ENCODE measurements at places on chromosomes 5 and 9.
A peak's percentile ranks its signal among the peaks of the same experiment; 100 is the strongest.

- H3K27me3 ChIP-seq, result peaks cover 18% of the 10 kb centered on the region
- DNase-seq, result no peak
- no peaks in the 10 kb centered on the region for H3K4me1 ChIP-seq
- H3K36me3 ChIP-seq, result no peaks in the 10 kb centered on the region
These were observed 600 bp downstream of the ENC1 start for GRCh38 chr5:74639807-74640449.

GRCh38 chr5:99005506-99005905, 76.7 kb upstream of the CHD1 start:
- no peak overlapping the region for H3K4me3 ChIP-seq
- no peak overlapping the region for H3K27ac ChIP-seq
- no peaks in the 10 kb centered on the region for H3K36me3 ChIP-seq
- no peaks in the 10 kb centered on the region for H3K27me3 ChIP-seq
- DNase-seq, result no peak

- no peak for DNase-seq
- H3K4me3 ChIP-seq, result no peak overlapping the region
- H3K27ac ChIP-seq, result no peak overlapping the region
- no peaks in the 10 kb centered on the region for H3K27me3 ChIP-seq
- H3K36me3 ChIP-seq, result no peaks in the 10 kb centered on the region
These were observed 74.8 kb upstream of the TGFBR1 start for GRCh38 chr9:99030092-99030511.

DNA sequence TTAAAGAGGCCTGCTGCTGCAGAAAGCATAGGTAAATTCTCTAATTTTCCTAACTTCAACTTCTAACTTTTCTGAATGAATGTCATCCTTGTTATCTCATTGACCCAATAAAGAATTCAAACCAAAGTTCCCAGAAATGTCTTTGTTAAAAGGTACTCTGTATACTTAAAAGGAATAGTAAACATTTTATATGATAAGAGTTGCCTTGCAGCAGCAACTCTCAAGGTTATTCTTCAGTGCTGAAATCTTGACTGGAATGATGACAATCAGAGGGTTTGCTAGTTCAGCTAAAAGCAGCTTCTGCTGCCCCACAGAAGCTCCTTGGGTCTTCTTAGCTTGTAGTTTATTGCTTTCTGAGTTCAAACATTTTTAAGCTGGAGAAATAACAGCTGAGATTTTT, 28.3 kb downstream of the FGF10 start:
- H3K27me3 ChIP-seq, result no peaks in the 10 kb centered on the region
- no peaks in the 10 kb centered on the region for H3K36me3 ChIP-seq
- H3K27ac ChIP-seq, result no peak overlapping the region
- no peak overlapping the region for H3K4me3 ChIP-seq
- no peaks in the 10 kb centered on the region for H3K4me1 ChIP-seq

GRCh38 chr9:89837162-89837933, 232.5 kb downstream of the GADD45G start:
- H3K4me1 ChIP-seq, result peaks cover 10% of the 10 kb centered on the region
- no peak overlapping the region for H3K4me3 ChIP-seq
- H3K27me3 ChIP-seq, result no peaks in the 10 kb centered on the region
- DNase-seq, result no peak
- H3K36me3 ChIP-seq, result no peaks in the 10 kb centered on the region

DNA sequence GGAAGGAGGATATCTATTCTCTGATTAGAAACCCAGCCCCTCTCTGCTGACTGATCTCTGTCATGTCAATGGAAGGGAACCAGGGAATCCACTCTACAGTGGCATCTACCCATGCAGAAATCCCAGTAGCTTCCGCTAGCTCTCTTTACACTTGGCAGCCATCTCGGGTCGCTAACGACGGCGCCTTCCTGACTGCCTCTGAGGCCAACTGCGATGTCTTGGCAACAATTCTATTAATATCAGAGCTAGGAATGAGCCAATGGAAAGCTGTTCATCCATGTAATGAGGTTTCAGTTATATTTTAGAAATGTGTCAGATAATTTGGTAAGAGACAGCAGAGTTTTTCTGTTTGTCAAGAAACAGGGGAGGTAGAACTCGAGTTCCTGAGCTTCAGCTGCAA, 67.6 kb upstream of the ATP10B start:
- no peaks in the 10 kb centered on the region for H3K27me3 ChIP-seq
- H3K4me3 ChIP-seq, result no peak overlapping the region
- no peak for DNase-seq
- H3K36me3 ChIP-seq, result no peaks in the 10 kb centered on the region
- H3K4me1 ChIP-seq, result peaks cover 9% of the 10 kb centered on the region

- no peaks in the 10 kb centered on the region for H3K36me3 ChIP-seq
- H3K4me3 ChIP-seq, result no peak overlapping the region
- H3K4me1 ChIP-seq, result no peaks in the 10 kb centered on the region
- DNase-seq, result no peak
- H3K27ac ChIP-seq, result no peak overlapping the region
- H3K27me3 ChIP-seq, result no peaks in the 10 kb centered on the region
These were observed 66.0 kb upstream of the PTPRD start for GRCh38 chr9:10678790-10679189.

DNA sequence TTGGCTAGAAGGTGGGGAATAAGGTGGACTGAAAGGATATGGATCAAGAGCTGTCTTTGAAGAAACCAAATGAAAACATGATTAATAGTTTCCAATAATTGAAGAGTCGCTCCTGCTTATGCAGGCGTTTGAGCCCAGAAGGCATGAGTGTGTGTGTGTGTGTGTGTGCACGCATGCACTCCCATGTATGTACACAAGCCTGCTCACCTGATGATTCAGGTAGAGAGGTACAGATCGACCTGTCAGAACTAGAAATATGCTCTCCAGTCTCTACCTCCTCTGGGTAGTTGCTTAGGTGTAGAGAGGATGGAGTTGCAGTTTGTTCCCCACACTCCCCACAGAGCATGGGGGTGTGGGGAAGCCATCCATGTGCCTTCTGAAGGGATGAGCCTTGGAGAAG, 1.1 kb upstream of the FGF1 start:
- no peaks in the 10 kb centered on the region for H3K36me3 ChIP-seq
- no peak for DNase-seq
- H3K27ac ChIP-seq, result no peak overlapping the region
- no peak overlapping the region for H3K4me3 ChIP-seq
- no peaks in the 10 kb centered on the region for H3K27me3 ChIP-seq
- H3K4me1 ChIP-seq, result peaks cover 33% of the 10 kb centered on the region

DNA sequence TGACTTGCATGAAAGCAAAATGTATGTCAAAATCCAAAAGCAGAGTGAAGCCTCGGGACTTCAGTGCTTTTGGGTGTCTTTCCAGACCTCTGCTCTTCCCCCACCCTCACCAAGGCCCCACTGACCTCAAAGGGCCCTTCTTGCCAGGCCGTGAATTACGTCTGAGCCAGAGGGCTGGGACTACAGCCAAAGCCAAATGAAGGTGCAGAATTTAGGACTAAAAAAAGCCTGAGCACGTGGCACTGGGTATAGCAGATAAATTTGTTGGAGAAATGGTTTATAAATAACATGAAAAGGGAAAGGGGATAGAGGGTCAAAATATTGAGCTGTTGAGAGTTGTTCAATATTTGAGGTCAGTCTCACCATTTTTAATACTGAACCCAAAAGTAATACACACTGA, 163.4 kb downstream of the GHR start:
- H3K27ac ChIP-seq, result no peak overlapping the region
- H3K4me3 ChIP-seq, result no peak overlapping the region
- H3K36me3 ChIP-seq, result no peaks in the 10 kb centered on the region
- H3K27me3 ChIP-seq, result no peaks in the 10 kb centered on the region
- H3K4me1 ChIP-seq, result no peaks in the 10 kb centered on the region

DNA sequence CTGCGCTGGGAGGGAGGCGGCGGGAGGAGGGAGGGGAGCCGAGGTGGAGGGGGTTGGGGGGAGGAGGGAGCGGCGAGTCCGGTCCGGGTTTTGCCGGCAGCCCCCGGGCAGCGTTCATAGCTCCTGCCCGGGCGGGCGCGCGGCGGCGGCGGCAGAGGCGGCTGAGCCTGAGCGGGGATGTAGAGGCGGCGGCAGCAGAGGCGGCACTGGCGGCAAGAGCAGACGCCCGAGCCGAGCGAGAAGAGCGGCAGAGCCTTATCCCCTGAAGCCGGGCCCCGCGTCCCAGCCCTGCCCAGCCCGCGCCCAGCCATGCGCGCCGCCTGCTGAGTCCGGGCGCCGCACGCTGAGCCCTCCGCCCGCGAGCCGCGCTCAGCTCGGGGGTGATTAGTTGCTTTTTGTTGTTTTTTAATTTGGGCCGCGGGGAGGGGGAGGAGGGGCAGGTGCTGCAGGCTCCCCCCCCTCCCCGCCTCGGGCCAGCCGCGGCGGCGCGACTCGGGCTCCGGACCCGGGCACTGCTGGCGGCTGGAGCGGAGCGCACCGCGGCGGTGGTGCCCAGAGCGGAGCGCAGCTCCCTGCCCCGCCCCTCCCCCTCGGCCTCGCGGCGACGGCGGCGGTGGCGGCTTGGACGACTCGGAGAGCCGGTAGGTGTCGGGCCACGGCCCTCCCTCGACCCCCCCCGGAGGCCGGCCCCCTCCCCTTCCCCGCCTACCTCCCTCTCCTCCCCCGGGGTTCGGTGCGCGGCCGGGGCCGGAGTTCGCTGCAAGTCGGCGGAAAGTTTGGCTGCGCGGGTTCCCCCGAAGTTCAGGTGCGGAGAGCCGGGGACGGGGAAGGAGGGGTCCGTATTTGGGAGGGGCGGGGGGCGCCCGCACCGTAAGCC, at the start of gene CXXC5:
CXXC5 (plus strand) TSS at position 145 of the 877 bp plus-strand sequence. CDS start 32,175 bp downstream, outside the sequence.
- DNase-seq, result no peak
- peak within 1 kb of the TSS; percentile 81 for H3K4me3 ChIP-seq
- H3K27ac ChIP-seq, result peak within 1 kb of the TSS; percentile 41
- peaks cover 30% of the 10 kb centered on the region for H3K27me3 ChIP-seq

DNA sequence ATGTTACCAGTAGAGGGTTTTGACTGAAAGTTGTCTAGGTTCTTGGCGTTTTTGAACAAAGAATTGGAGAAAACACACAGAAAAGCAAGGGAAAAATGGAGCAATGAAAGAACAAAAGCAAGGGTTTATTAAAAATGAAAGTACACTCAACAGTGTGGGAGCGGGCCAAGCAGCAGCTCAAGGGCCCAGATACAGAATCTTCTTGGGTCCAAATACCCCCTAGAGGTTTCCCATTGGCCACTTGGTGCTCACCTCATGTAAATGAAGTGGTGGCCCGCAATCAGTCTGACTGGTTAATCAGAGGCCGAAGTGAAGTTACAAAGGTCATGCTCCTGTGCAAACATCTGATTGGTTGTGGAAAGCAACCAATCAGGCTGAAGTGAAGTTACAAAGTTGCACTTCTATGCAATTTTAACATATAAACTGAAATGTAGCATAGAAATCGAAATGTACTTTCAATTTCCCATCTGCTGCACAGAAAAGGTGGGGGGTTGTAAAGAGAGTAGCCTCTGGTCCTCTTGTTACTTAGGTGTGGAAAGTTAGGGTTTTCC, 1.9 kb upstream of the GM2A start:
- H3K4me3 ChIP-seq, result no peak overlapping the region
- H3K4me1 ChIP-seq, result no peaks in the 10 kb centered on the region
- H3K27ac ChIP-seq, result no peak overlapping the region
- no peaks in the 10 kb centered on the region for H3K36me3 ChIP-seq
- DNase-seq, result no peak
- no peaks in the 10 kb centered on the region for H3K27me3 ChIP-seq

- H3K4me1 ChIP-seq, result no peaks in the 10 kb centered on the region
- DNase-seq, result no peak
- H3K4me3 ChIP-seq, result no peak overlapping the region
- H3K27me3 ChIP-seq, result no peaks in the 10 kb centered on the region
- H3K36me3 ChIP-seq, result no peaks in the 10 kb centered on the region
These were observed 36.1 kb downstream of the FAM114A2 start for GRCh38 chr5:154002511-154003020.

- H3K36me3 ChIP-seq, result no peaks in the 10 kb centered on the region
- DNase-seq, result no peak
- H3K27me3 ChIP-seq, result no peaks in the 10 kb centered on the region
- no peak overlapping the region for H3K27ac ChIP-seq
These were observed 14.4 kb upstream of the ARL15 start for GRCh38 chr5:54324651-54325271.

DNA sequence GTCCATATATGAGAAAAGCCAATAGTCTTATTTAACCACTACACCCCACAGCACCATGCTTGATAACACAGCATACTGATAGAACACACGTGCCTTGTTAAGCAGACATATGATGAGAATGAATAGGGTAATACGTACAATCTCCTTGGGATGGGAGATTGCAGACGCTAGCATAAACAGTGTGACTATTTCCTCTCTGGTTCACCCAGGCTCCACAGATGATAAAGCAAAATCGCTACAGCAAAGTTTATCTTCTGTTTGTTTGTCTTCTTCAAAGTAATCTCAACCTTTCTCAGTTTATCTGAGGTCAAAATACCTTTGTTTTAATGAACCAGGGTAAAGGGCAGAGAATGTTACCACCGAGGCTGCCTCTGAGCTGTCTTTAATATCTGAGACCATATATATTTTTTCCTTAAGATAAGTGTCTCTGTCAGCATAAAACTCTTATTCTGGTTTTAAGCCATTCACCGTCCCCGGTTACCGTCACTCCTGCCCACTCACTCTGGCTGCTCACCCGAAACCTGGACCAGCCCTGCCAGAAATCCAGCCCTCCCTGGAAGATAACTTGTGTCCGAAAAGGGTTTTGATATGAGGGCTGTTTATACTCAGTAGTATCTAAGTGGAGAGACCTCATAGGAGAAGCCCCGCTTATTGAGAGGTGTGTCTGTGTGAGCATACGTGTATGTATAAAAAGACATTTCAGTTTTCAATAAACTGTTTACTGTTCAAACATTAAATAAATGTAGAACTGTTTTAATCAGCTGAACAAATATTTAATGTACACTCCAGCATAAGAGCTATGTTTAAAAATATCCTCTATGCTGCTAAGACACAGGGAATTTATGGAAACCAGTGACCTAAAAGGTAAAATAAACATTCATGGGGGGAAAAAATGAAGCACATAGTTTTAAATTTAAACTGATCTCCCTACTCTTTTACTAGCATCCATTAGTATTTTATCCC, 465.4 kb downstream of the RASEF start:
- H3K4me3 ChIP-seq, result no peak overlapping the region
- H3K27me3 ChIP-seq, result no peaks in the 10 kb centered on the region
- no peak overlapping the region for H3K27ac ChIP-seq
- no peaks in the 10 kb centered on the region for H3K4me1 ChIP-seq

GRCh38 chr9:120374817-120375216, 205.2 kb downstream of the CDK5RAP2 start:
- no peak for DNase-seq
- no peaks in the 10 kb centered on the region for H3K36me3 ChIP-seq
- H3K27me3 ChIP-seq, result no peaks in the 10 kb centered on the region

DNA sequence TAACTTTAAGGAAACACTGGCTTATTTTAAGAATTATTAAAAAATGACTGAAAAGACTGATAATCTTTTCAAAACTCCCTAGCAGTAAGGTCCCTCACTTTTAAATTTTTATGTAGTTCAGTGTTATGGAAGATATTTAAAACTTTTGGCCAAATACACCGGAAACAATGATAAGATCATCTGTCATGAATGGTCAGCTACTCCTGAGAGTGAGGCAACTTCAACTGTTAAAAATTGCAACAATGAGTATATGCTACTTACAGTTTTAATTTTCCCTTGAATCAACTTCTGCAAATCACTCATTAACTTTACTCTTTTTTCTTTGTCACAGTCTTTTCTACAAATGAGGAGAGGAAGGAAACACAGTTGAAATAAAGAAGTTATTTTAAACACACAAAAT, 10.8 kb downstream of the PUM3 start:
- no peaks in the 10 kb centered on the region for H3K4me1 ChIP-seq
- no peaks in the 10 kb centered on the region for H3K27me3 ChIP-seq
- no peak overlapping the region for H3K4me3 ChIP-seq
- no peak overlapping the region for H3K27ac ChIP-seq
- DNase-seq, result no peak
